ENCODE measurements at places on chromosomes 1 and 21.
A peak's percentile ranks its signal among the peaks of the same experiment; 100 is the strongest.

GRCh38 chr1:93699503-93700168 is 18.0 kb upstream of the BCAR3 start:
- DNase-seq, result no peak

GRCh38 chr1:239784896-239785295 is 306.8 kb upstream of the FMN2 start:
- DNase-seq, result peak; percentile 73

GRCh38 chr1:30743584-30744059 is 14.0 kb downstream of the LAPTM5 start:
- DNase-seq, result no peak

GRCh38 chr1:160721473-160721872 is 9.9 kb upstream of the CD48 start:
- no peak for DNase-seq

- DNase-seq, result no peak
Observed at GRCh38 chr1:228299901-228300300, 92.1 kb downstream of the OBSCN start.

DNA sequence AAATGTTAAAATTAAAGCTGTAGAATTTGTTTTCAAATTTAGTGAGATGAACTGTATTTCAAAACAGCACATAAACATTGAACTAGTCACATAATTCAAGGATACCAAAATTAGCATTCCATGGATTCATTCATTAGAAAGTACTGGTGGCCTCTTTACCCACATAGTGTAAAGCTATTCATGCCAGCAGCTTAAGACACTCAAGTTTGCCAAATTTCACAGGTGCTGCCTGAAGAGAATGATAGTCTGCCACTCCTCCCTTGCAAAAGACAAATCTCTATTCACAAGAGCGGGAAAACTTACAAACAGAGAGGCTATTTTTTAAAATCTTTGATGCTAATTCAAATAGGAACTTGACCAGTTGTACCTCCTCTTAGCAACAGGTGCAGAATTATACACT is 337.0 kb downstream of the BRINP3 start:
- DNase-seq, result peak; percentile 51

DNA sequence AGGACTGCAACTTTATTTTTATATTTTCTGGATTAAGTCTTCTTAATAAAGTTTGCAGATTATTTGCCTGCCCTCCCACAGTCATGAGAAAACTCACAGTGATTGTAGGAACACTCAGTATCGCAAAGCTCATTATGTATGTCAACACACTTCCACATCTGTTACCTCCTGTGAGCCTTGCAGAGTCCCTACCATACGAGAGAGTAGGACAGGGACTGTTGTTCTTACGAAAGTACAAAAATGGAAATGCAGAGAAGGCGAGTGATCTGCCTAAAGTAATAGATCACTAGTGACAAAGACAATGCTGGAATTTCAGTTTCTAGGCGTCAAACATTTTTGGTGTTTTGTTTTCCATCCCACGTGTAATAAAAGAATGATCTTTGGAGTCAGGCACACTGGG is 131.7 kb downstream of the SYT2 start:
- no peak for DNase-seq

DNA sequence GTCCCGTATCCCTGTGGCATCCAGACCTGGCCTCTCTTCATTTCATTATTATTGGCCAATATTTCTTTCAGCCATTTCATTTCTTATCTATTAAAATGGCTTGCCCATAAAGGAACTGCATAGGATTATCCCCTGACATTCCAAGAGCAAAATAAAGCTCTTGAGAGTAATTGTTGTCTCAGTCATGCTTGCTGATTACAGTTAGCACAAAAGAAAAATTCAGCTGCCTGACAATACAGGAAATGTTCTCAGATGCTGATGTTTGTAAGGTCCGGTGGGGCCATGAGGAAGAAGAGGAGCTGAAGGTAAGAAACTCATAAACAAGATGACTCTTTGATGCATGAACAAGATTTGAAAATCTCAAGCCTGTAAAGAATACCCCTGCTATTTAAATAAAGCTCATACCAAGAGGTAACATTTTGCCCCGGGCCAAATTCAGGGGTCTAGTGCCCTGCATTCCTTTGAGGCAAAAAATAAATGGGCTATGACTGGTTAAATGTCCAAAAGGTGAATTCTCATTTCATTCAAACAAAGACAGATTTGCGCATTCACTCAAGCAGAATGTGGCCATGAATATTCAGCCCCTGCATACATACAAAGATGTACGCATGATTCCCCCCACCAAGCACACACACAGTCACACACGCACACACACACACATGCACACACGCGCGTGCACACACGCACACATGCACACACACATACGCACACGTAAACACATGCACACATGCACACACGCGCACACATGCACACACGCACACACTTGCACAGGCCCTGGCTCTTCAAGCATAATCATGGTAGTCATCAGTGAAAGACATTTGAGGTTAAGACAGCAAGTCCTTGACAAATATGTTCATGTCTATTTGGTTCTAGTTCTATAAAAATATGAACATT is 44.8 kb downstream of the KCNJ15 start:
- no peak for DNase-seq

GRCh38 chr1:183589874-183590243 is 400 bp downstream of the NCF2 start:
- no peak for DNase-seq

- no peak for DNase-seq
Observed at GRCh38 chr1:19083081-19083480, 126.6 kb upstream of the IFFO2 start.

GRCh38 chr1:215568299-215568692 is 1.2 kb downstream of the KCTD3 start:
- peak; percentile 67 for DNase-seq

GRCh38 chr1:27952147-27952546 is 7.6 kb upstream of the XKR8 start:
- DNase-seq, result no peak

GRCh38 chr1:212981571-212982328 is 31.4 kb downstream of the VASH2 start:
- DNase-seq, result peak; percentile 84

DNA sequence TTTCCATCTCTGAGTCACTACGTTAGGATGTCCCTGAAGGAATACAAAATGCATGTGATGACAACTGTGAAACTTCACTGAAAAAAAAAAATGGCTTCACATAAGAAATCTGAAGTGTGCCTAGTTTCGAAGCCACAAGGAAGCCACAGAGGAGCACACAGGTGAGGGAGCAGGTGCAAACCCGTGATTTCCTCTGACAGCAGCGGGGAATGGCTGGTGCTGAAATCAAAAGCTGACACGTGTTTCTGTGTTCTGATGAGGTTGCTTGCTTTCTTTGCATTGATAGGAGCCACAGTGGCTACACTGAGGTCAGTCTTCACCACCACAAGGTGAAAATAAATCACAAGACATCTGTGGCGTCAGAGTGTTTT is 105.7 kb upstream of the TLR5 start:
- no peak for DNase-seq

GRCh38 chr1:32286763-32287162 is 5.1 kb upstream of the HDAC1 start:
- no peak for DNase-seq

DNA sequence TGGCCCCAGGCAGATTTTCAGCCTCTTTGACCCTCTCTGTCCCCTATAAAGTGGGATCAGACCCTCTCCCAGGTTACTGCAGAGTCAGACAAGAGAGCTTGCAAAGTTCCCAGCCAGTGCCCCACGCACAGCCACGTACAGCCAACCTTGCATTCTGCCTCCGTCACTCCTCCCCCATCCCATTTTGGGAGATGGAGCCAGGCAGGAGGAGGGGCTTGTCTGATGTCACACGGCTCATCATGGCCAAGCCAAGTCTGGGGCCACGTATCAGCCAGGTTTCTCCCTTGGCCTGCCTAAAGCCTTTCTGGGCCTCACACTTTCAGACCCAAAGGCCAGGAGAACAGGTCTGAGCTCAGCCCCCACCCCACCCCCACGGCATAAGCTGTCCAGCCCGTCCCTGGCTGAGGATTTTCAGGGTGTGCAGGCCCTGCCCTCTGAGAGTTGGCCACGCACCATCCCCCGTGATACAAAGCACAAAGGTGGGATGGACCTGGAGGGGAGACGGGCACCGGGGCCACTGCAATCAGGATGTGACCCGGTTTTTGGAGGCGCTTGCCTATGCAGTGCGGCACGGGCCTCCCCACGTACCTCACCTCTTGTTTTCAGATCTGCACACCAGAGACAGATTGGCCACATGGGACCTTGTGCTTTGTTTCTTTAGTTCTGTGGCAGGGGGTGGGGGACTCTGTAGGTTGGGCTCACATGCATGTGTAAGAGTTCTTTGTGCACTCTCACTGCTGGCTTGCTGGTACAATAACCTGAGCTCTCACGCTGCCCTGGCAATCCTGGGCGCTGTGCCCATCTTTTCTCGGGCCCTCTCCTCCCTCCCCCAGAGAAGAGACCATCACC is 47.6 kb downstream of the TRIM11 start:
- no peak for DNase-seq

- DNase-seq, result peak; percentile 77
Observed at GRCh38 chr1:227887697-227888403, 59.9 kb downstream of the WNT9A start.

GRCh38 chr21:44590311-44590721 is 2.0 kb downstream of the KRTAP10-6 start:
- DNase-seq, result no peak

- DNase-seq, result peak; percentile 25
Observed at GRCh38 chr1:168613038-168613451, 36.6 kb downstream of the XCL1 start.

GRCh38 chr1:10189659-10190058 is 20.7 kb upstream of the KIF1B start:
- peak; percentile 46 for DNase-seq

- DNase-seq, result no peak
Observed at GRCh38 chr1:199936441-199936840, 91.1 kb upstream of the NR5A2 start.

DNA sequence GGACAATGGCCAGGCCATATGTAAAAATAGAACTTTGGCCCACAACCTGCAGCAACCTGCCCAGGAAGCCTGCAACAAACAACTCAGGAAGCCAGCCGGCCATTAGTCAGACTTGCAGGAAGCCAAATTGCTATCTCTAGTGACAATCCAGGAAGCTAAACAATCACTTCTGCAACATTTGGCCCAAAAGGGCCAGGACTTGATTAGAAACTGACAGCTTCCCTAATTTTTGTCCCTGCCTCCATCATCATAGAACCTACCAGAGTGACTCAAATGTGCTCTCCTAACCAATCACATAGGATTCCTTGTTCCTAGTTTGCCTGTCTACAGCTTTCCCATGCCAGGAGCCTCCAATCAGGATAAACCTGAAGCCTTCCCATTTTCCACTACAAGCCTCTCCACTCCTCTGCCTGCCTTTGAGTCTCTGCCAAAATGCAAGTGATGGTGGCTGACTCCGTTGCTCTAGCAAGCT is 639.3 kb downstream of the PTPRU start:
- DNase-seq, result no peak

DNA sequence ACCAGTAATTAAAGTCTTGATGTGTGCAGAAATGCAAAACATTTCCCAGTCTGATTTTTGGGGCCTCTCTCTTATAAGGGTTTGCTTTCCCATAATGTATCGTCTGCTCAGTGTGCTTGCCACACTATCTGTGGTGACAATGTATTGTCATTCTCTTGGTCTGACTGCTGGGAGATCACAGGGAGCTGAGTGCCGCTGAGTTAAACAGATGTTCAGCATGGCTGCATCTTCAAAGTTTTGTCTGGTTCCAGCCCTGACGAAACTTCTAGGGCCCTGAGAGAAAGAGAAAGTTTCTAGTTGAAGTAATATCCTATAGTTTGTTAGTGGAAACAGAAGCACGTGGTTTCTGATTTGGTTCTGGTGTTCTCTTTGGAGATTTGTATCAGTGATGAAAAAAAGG is 42.6 kb downstream of the DNM3 start:
- no peak for DNase-seq
